ENCODE measurements at places on chromosomes 7 and 10.

- no peak for DNase-seq
These were observed 28.3 kb downstream of the FZD9 start for GRCh38 chr7:73461782-73462285.

DNA sequence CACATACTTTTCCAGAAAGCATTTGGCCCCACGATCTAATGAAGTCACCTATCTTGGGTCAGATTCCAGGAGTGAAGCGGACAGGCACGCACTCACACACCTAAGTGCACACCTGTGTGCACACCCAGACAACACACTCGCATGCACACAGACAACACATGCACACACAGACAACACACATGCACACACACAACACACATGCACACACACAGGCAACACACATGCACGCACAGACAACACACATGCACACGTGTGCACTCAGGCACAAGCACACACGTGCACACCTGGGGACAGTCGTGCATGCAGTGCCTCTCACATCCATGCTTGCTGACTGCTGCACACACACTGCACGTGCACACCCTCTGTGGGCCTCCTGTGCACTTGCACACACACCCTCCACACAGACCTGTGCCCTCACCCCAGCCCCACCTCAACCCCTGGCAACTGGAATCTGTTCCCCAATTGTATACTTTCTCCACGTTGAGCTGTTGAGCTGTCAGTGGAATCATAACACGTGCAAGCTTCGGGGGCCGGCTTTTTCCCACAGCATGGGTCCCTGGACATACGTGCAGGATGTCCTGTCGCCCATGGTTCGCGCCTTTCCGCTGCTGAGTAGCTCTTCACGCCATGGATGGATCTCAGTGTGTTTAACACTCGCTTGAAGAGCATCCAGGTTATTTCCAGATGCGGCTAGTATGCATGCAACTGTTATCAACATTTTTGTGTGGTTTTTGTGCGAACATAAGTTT lies 55.3 kb upstream of the CFAP46 start:
- DNase-seq: no peak

DNA sequence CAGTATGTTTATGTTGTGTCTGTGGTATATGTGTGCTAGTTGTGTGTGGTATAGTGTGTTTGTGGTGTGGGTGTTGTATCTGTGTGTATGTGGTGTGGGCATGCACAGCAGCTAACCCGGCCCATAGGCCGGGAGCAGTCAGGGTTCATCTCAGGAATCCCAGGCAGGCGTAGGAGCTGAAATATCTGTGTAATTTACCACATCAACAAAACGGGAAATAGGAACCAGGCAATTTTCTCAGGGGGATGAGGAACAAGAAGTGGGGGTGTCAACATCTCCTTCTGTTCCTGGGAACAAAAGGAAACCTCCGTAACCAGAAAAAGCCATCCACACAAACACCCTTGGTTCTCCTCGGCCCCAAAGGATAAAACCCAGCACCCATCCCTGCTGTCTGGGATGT lies 24.5 kb upstream of the ZNF488 start:
- no peak for DNase-seq

DNA sequence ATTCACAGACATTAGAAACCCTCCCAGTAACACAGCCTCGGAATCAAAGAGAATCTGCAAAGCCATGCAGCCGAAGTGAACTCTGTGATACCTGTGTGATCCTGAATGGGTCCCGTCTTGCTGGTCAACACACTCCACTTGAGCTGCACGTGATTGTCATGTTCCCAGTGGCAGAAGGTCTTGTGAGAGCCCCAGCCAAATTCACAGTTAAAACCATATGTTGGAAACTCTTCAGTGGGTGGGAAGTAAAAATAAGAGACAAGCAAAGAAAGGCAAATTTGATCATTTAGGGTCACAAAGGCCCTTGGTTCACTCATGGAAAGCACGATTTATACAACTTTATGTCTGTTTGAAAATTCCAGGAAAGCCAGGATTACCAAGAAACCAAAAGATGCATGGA lies 142.3 kb downstream of the NRP1 start:
- DNase-seq: no peak
